Stimulated activated CD8-positive, alpha-beta memory T cell treated with anti-CD3 and anti-CD28 coated beads, Interleukin-4, amount 100 ng/mL, for 4 hours (primary cell): ENCODE measurements at places on chromosomes 4 and X.

DNA sequence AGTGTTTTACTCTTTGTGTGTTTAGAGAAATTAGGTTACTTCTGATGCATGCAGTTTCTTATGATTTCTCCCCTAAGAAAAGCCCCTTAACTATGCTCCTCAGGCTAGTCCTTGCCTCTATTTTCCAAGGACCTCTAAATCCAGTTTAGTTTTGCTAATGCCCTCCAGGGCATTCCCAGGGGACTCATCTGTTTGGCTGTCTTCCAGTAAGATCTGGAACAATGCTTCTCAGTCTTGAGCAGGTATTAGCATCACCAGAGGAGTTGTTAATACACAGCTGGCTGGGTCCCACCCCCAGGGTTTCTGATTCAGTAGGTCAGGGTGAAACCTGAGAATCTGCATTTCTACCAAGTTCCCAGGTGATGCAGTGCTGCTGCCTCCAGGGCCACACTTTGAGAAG, 56.9 kb downstream of the OTC start:
- no peak for DNase-seq

DNA sequence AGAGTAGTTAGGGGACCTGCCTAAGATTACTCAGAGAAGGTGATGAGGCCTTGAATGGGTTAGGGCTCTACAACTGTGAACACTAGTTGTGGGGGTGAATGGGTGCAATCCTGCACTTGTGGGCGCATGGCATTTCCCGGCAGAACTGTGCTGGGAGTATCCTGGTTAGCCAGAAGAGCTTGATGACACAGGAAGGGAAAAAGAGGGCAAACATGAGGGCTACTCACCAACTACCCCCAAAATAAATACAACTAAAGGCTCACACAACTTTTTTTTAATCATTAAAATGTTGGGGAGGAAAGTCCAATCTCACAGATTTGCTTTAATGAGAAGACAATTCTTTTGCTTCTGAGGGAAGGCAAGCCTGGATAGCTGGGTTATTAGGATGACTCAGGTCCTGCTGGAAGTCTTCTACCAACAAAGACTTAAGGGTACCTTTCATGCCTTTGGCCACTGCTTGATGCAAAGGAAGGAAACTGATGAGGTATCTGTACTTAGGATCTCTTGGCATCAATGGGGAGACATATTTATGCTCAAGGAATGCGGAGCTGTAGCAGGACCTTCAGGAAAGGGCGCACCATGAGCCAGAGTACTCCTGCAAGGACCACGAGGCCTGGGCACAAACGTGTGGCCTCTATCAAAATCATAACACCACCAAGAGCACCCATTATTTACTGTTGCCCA, 2.6 kb downstream of the PHKA2 start:
- DNase-seq, result no peak

DNA sequence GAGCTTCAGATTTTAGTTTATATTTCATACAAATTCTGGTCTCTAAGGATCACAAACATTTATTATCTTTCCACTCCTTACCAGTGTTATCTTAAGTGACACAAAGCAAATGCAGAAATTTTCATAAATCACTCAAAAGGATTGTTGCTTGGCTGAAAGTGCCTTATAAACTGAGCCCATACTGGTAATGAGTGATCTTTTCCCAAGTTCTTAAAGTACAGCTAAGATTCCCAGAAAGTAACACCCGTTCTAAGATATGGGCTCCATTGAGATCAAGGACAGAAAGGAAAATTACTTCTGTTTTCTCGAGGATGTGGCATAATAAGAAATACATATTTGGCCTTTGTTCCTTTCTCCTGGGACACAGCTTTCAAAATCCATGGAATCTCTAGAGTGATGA, 313.7 kb downstream of the ARHGAP24 start:
- DNase-seq, result no peak

DNA sequence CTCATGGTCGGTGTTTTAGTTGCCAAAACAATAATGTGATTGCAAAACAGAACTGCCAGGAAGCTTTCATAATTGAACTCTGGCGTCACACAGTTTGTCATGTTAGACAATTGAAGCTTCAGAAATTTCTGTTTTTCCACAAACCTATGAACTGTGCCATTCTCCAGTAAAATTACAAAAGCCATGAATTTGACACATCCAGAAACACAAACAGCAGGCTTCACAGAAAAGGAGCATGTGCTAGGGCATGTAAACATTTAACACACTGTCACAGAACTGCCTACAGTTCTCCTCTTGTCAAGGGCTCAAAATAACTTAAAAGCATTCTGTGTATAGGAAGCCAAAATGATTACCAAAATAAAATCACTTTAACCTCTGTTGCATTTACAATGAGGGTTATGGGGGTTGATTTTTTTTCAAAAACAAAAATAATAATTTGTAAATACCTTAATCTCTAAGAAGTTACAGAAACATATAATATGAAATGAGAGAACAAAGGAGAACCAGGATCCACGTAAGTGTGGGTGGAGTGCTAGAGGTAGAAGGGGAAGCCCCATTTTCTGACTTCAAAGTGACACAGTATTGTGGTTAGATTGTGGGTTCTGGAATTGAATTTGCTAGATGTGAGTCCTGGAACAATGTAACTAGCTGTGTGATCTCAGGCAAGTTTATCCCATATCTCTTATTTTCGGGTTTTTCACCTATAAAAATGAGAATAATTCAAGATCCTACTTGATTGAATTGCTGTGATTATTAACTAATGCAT, 295.0 kb downstream of the CENPC start:
- DNase-seq, result no peak

- no peak for DNase-seq
Observed at GRCh38 chr4:147109800-147110199, 164.1 kb upstream of the TTC29 start.

DNA sequence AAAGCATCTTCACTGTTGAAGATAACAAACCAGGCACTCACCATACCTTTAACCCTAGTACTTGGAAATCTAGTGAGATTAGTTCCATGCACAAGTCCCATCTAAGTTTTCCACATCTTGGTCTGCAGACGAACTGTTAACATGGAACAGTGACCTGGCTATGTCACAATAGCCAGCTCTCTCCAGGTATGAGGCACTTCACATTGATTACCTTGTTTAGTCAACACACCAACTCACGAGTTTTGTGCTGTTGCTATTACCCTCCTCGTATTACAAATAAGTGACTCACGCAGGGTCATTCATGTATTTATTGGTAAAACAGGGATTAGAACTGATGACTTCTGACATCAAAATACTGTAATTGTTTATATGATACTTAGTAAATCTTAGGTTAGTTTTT, 36.4 kb upstream of the FRAS1 start:
- DNase-seq, result no peak

DNA sequence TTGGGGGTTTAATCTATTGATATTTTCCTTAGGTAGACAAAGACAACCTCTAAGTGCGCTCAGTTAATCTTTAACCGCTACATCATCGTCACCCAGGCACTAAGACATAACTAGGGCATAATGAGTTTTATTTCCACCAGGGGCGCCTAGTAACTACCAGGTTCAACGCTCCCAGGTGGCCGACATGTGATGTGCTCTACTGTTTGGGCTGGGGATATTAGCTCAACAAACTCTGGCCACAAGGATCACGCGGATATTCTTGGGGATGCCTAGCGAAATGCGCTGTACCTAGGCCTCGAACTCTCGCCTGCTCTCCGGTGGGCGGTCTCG, 915 bp upstream of the RAB33B start:
- no peak for DNase-seq

DNA sequence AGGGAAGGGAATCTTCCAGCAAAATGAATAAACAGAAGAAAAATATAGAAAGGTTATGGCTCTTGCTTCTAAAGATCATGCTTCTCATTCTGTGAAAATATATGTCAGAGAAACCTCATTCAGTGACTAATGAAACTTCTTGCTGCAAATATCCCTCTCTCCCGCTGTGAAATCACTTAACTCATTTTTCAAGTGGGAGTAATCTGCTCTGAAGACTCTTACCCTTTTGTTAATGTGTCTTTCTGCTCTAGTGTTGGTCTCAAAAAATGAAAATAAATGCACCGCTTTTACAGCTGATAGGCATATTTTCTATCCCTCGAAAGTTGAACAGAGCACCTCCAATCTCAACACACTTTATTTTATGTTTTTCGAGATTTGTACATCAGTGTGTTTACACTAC, 252.3 kb downstream of the NLGN4X start:
- no peak for DNase-seq

GRCh38 chr4:88503344-88503743, 20.2 kb downstream of the PYURF start:
- no peak for DNase-seq

GRCh38 chr4:48739560-48740019, 40.5 kb downstream of the FRYL start:
- DNase-seq, result no peak

GRCh38 chr4:79516114-79516513, 108.1 kb upstream of the GK2 start:
- no peak for DNase-seq

GRCh38 chr4:157265281-157265680, 44.8 kb downstream of the GRIA2 start:
- DNase-seq, result no peak

- DNase-seq, result no peak
Observed at GRCh38 chrX:132045456-132045855, 22.4 kb downstream of the STK26 start.

- DNase-seq, result no peak
Observed at GRCh38 chrX:107374132-107374531, 75.3 kb upstream of the FRMPD3 start.

- DNase-seq, result no peak
Observed at GRCh38 chrX:18596096-18596495, 75.8 kb downstream of the RS1 start.

DNA sequence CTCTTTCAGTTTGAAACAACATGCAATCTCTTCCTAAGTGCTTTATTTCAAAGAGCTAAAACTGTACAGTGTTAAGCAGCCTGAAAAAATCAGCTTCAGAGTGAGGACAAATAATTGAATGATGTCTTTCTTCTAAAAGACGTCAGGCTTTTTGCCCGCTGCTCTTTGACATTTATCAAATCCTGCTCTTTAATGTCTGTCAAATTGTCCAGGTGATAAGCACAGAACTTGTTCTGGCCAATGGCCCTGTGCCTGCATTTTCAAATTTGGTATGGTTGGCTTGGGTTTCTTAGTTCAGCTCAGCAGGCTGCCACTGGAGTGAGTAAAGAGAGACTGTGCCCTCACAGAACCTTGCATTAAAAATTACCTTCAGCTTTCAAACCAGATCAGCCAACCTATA, 712.9 kb upstream of the LCORL start:
- no peak for DNase-seq

DNA sequence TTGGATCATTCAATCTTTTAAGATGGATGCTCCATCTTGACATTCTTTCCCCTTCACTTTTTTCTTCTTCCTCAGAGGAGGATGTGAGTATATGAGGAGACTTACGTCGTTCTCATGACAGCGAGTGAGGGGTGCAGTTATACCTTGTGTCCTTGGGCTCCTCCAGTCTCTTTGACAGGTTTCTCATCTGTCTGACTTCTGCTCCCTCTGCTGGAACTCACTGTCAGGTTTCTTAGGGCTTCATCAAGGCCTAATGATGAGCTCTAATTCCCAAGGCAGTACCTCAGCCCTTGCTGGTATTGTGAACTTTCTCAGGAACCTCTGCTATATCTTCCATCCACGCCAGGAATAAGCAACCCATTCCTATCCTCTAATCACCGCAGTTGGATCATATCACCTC, 237.8 kb upstream of the ADGRL3 start:
- no peak for DNase-seq

- no peak for DNase-seq
Observed at GRCh38 chrX:15813416-15813815, 23.1 kb downstream of the ZRSR2 start.

DNA sequence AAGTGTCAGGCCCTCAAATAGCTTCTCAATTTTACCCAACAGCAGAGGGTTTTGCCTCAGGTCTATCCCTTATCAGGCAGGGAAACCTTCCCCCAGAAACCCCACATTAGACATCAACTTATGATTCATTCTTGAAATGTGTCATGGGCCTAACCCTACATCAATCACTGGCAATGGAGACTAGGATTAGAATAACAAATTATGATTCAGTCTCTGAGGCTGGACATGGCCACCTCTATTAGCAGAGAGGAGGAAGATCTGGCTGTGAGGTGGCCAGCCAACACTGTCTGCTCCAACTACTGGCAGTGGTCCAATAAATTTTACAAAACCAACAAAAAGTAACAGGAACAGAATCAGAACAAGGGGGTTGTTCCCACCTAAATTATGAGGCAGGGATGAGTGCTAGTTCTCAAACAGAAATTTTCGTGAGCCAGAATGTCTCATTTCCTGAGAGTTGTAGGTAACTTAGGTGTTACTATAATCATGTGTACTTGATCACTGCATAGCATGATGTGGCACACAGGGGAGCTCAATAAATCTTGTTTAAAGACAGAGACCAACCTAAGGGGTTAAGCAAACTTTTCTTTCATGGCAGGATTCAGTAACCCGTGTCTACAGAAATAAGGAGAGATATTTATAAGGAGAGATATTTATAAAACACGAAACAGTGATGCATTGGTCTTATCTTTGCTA, 126.8 kb downstream of the NFKB1 start:
- DNase-seq, result no peak

GRCh38 chrX:15215366-15215765, 54.5 kb downstream of the ASB9 start:
- no peak for DNase-seq

GRCh38 chrX:40095583-40096394, 2.0 kb downstream of the BCOR start:
- no peak for DNase-seq

DNA sequence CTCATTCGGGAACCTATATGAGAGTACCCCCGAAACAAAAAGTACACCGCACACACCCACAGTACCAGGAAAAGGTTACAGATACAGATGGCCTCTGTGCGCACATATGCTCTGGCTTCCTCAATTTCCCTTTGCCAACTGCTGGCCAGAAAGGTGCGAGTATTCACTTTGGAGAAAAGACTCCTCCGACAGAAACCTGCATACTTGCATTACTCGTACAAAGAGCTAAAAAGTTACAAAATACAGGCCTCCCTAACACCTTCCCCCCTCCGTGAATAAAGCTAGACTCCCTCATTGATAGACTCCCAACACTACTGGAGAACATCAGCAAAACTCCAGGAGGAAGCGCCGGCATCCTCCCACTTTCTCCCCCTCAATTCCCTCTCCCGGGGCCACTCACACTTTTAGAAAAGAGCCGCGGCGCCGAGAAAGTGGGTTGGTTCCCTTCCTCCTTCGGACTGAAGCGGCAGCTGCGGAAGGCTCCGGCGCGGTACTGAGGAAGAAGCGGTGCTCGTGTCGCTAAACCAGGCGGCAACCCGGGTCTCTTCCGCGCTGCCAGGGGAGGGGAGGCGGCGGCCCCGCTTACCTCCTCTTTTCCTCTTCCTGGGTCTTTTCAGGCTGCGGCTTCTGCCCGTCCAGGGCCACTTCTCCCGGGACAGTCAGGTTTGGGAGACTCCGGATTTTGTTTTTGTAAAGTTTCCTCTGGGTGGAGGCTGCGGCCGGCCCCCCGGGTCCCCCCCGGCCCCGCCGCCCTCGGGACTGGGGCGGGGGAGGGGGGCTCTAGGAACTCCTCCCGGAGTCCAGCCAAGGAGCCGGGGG, 1.1 kb downstream of the FBXW7 start:
- DNase-seq, result peak; percentile 21
